ENCODE measurements at places on chromosomes 2 and 18.

GRCh38 chr2:130313812-130314334, 28.8 kb upstream of the IMP4 start:
- no peak for DNase-seq

DNA sequence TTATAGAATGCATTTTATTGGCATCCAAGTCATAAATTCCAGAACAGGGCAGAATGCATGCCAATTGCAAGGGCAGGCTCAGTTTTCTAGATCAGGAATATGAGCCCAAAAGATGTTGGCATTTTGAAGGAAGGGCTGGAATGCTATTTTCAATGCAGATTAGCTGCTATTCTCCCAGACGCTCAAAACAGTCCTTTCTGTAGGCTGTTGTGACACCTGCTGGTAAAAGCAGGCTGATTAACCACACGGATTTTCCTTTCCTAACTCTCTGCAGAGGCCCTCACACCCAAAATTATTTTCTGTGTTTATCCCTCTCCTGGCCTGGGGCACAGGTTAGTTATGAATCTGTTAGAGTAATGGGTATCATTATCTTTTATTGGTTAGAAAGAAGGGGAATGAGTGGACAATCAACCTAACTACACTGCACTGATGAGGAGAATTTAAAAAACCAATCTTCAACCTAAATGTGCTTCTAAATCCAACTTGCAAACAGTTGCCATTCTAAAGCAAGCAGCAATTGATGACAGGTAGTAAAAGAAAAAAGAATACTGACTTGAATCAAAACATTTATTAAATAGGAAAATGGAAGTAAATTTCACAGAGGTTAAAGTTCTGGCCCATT, 94.0 kb downstream of the PLA2R1 start:
- DNase-seq = no peak

GRCh38 chr2:8152392-8153257, 529.2 kb upstream of the ID2 start:
- no peak for DNase-seq

GRCh38 chr2:147025646-147026585, 818.9 kb upstream of the ACVR2A start:
- DNase-seq = no peak

DNA sequence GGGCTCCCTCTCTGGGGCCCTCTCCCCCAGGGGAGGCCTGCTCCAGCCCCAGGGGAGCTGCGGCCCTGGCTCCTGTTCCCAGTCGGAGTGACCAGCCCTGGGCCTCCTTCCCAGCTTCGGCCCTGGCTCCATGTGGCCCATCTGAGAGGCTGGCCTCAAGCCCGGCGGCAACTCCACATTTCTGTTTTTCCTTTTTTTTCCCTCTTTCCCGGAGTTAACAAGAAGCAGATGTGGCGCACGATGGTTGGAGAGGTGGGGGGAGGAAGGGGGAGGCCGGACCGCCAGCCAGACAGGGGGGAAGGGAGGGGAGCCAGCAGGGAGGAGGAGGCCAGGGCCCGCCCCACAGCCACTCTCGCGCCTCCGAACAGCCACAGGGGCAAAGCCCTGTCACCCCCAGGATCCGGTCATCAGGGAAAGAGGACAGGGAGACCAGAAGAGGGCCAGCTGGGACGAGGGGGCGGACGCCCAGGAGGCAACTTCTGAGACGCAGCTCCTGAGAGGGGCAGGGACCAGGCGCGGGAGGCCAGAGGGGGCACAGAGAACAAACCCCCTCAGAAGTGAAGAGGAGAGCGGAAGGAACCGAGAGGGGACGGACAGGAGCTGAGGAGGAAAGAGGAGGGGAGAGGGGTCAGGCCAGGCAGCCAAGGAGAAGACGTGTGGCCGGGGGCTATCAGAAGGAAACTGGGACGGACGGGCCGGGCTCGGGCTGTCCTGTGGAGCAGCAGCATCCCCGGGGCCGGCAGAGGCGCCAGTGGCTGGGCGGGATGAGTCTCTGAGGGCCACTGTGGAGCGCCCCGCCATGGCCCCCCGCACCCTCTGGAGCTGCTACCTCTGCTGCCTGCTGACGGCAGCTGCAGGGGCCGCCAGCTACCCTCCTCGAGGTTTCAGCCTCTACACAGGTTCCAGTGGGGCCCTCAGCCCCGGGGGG, at the start of gene EMILIN1:
Gene EMILIN1 (plus strand): TSS at position 349 of the 928 bp plus-strand sequence. CDS start 451 bp downstream, at position 800.
- DNase-seq = no peak

DNA sequence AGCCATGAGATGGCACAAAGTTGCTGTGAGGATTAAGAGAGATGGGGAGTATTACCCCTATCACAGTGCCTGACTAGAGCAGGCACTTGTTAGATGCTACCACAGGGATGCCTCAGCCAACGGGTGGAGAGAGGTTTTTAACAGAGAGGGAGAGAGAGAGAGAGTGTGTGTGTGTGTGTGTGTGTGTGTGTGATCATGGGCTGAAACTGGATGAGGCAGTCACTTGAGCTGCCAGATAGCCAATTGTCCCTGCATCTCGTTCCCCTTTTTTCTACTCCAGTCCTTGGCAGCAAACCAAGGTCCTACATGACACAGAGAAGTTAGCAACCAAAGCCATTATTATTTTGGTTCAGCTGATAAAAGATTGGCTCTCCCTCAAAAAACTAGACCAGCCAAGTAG, 3.0 kb downstream of the CD8A start:
- no peak for DNase-seq

- no peak for DNase-seq
Observed at GRCh38 chr18:25334588-25334987, 17.4 kb downstream of the ZNF521 start.

Measured in stimulated activated CD4-positive, alpha-beta T cell treated with anti-CD3 and anti-CD28 coated beads, TNF-alpha, amount 100 ng/mL, for 48 hours (primary cell).